ENCODE measurements at places on chromosomes 6 and 20.
A peak's percentile ranks its signal among the peaks of the same experiment; 100 is the strongest.

- no peak for ATAC-seq
Measured at GRCh38 chr6:170224694-170225660, 65.9 kb downstream of the DLL1 start.

- ATAC-seq, result no peak
Measured at GRCh38 chr6:138346302-138347195, 31.2 kb upstream of the SMIM28 start.

- no peak for ATAC-seq
Measured at GRCh38 chr20:13984211-13984610, 6.2 kb downstream of the SEL1L2 start.

DNA sequence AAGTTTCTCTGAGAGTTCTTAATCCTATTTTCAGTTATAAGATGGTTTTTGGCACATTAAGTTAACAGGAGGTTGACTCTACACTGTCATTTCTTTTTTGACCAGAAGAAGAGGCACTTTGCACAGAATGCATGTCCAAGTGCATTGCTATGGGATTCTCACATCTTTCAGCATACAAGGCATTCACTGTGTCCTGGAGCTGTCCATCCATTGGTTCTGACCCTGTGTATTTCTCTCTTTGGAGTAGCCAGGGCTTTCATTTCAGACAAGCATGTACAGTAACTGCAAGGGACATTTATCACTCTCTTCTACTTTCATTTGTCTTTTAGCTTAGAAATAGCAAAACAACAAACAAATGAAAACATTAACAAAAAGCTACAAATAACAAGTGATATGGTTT lies 275.1 kb upstream of the IMPG1 start:
- ATAC-seq, result no peak

- ATAC-seq, result no peak
Measured at GRCh38 chr6:20129290-20130088, 82.8 kb downstream of the MBOAT1 start.

- ATAC-seq, result no peak
Measured at GRCh38 chr20:52992632-52993031, 20.5 kb downstream of the TSHZ2 start.

GRCh38 chr20:8749101-8749500 lies 319.8 kb upstream of the PLCB4 start:
- no peak for ATAC-seq

GRCh38 chr6:37321101-37321500 lies 32.7 kb upstream of the RNF8 start:
- ATAC-seq, result no peak

DNA sequence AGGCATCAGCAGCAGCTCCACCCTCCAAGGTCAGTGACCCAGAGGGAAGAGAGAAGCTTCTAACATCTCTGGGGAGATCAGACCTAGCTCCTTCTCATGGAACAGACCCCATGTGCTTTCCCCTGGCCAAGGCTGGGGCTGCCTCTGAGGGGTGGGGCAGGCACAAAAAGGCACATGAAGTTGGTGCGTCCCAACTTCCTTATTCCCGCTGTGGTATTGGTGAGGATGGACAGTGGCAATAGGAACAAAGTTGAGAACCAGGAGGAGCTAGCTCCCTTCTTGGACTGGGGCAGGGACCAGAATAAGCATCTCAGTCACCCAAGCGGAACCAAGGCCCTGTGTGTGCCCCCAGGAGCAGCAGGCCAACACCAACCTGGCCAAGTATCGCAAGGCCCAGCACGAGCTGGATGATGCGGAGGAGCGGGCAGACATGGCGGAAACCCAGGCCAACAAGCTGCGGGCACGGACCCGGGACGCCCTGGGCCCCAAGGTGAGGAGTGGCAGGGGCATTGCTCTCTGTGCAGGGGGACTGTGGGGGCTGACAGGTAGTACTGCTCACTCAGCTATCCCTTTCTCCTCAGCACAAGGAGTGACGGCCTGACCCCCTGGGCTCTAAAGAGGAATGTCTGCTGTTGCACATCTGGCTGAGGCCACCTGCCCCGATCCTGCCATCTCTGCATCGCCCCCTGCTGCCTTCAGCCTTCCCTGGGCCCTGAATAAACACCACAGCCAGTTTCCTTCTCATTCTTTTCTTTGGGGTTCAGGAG lies 46.1 kb downstream of the MYH7B start:
- ATAC-seq, result no peak

DNA sequence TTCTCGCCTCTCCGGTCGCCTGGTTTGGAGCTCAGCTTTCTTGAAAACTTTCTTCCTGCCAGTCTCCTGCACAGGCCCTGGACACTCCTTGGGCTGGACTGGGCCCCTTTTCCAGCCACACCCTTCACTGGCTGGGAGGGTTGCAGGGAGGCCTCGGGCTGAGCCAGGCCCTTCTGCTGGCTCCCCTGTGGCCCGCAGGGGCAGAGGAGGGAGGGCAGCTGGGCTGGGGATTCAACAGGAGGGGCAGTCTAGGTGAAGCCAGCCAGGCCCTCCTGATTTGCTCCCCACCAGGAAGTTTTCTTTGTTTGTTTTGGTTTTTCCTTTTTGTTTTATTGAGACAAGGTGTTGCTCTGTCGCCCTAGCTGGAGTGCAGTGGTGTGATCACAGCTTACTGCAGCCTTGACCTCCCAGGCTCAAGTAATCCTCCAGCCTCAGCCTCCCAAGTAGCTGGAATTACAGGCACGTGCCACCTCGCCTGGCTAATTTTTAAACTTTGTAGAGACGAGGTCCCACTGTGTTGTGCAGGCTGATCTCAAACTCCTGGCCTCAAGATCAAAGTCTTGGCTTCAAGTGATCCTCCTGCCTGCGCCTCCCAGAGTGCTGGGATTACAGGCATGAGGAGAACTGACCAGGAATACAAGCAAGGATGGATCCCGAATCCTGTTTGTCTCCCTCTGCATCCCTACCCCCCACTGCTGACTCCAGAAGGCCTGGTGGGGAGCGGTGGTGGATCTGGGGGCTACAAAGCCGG lies 23.5 kb upstream of the CDH22 start:
- no peak for ATAC-seq

DNA sequence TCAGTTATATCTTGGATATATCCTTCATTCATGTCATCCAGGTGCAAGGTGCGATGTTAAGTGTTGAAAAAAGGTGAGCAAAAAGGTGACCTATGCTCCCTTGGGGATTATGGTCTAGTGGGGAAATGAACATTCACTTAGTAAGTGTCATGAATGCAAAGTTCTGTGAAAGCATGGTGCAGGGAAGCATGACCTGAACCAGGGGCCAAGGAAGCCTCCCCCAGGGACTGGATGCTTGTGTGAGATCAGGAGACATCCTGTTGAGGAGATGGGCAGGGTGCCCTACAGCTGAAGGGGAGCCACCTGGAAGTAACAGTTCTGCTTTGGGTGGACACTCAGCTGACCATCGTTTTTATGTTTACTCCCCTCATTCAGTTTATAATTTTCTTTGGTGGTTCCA lies 179.5 kb downstream of the SYNDIG1 start:
- no peak for ATAC-seq

DNA sequence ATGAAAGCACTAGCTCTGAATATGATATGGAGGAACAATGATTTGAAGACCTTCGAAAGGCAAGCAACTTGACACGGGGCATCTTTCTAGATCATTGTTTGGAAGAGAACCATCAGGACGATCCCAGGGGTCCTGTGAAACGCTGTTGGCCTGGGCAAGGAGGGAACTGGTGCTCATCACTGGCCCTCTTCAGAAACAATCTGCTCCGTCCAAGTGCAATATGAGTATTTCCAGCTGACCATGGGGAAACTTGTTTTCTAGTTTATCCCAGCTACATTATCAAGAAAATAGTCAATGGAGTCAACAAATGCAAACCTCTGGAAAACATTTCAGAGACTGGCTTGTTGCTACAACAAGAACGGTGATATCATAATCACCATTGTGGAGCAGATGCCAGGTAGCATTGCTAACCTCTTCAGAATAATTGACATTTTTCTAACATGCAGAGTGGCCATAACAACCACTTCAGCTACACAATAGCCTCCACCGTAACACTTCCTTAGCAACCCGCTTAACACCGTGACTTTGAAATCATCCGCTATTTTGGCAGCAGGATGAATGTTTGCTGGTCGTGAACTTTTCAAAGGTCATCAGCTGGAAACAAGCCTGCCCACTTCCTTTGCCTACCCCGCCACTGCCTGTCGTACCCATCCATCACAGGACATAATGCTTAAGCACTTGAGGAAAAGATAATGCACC lies 112.0 kb upstream of the PDE10A start:
- ATAC-seq, result no peak

GRCh38 chr20:49482173-49482572 lies 295 bp downstream of the KCNB1 start:
- ATAC-seq, result no peak

DNA sequence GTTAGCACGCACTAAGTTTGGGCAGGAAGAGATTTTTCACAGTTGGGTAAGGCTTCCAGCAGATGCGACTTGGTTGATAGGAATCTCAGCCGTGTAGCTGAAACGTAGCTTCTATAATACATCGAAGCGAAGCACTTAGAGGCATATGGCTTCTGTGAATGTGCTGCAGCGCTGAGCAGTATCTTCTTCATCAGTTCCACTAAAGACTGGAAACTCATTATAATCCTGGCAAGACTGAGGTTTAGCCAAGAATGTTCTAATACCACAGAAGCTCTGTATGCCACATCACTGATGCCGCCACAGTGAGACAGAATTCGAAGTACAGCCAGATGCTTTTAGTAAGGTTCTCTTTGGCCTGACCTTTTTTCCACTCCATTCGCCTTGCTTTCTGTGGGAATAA lies 680.2 kb upstream of the AGPAT4 start:
- no peak for ATAC-seq

GRCh38 chr6:53651764-53652401 lies 13.7 kb downstream of the KLHL31 start:
- ATAC-seq, result peak; percentile 92

DNA sequence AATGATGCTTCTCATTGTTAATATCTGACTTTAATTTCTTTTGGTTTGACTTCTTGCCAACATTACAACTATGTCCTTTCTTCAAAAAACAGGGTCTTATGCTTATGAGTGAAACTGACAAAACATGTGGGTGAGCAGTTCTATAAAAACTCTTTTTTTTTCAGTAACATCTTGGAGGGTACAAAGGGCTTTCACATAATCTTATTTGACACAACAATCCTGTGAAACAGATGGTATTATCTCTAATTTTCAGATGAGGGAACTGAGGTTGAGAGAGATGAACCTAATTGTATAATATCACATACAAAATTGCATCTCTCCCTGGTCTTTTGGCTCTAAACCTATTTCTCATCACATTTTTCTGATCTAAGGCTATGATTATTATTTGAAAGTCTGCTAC lies 38.3 kb downstream of the MAPK14 start:
- ATAC-seq, result no peak

DNA sequence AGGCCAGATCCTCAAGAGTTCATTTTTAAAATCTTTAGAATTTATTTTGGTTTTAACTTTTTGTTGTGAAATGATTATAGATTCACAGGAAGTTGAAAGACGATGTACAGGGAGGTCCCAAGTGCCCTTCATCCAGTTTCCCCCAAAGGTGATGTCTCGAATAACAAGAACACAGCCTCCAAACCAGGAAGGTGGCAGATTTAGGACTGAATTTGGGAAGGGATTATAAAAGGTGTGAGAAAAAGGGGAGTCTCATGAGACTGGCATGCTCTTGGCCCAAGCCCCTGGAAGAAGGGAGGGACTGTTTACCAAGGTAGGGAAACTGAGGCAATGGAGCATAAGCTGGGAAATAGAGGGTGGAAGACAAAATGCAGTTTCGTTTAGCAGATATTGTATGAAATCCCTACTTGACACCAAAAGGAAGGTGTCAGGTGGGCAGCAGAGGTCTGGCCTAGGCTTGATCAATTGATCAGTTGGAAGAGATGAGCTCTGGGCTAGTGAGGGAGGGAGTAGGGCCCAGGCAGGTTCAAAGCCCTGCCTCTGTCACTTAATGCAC lies 81.2 kb downstream of the BMP7 start:
- no peak for ATAC-seq

DNA sequence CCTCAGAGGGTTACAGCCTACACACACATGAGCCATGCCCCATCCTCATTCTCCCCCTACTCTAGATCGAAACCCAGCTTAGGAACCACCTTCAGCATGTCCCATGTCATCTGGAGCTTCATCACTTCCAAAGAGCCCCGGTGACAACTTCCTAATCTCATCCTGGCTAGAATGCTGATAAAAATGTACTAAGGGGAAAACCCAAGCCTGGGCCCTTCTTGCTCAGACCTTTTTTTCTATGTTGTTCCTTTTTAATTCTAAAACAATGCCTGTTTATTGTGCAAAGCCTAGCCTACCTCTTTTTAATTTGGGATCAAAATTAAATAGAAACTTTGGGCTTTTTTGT lies 44.1 kb upstream of the NT5E start:
- ATAC-seq, result no peak

DNA sequence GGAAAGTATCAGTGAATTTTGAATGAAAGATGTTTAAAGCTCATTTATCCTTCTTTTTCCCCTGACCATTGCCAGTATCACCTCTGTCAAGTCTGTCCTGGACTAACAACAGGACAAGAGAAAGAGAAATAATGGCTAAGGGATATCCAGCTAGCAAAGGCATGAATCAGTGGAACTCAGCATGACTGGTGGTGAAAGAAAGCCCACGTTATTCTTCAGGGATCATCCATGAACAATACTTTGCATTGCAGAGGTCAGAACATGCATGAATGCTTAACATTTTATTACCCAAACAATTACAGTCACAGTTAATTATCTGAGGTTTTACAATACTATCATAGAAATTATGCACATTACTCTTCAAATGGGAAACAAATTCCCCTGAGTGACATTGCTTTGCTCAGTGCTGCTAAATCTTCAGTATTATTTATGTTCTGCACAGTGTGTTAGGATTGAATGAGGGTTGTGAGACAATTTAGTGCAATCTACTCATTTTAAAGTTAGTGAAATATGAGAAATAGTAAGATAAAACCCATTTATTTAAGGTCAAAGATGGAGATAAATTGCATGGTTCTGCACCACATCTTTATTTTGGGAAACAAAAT lies 350.7 kb downstream of the KHDRBS2 start:
- ATAC-seq, result no peak

DNA sequence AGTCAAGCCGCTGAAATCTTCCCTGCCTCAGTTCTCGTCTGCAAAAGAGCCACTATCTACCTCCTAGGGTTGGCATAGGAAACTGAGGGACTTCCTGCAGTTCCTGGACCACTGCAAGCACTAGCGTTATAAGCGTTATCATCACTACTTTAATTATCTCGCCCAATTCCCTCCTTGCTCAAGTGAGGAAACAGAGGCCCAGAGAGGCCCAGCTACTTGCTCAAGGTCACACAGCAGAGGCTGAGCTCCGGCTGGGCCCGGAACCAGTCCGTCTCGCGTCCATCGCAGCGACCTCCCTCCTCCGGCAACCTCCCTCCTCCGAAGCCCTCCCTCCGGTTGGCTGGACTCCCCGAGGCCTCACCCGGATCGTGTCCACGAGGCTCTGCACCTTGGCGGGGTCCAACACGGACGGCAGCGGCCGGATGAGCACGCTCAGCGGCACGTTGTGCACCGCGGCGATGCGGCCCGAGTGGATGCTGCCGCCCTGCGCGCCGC lies 338 bp downstream of the SRXN1 start:
- peak; percentile 29 for ATAC-seq

GRCh38 chr6:11397622-11398450 lies 139.7 kb upstream of the TMEM170B start:
- no peak for ATAC-seq
